ENCODE measurements at places on chromosomes 5 and 9.

GRCh38 chr9:87650611-87651295 is 75.2 kb upstream of the CTSL start:
- no peak for DNase-seq

GRCh38 chr9:5593904-5594303 is 35.0 kb upstream of the RIC1 start:
- DNase-seq, result no peak

GRCh38 chr5:79924936-79925893 is 65.8 kb downstream of the MTX3 start:
- DNase-seq, result peak; percentile 13

- DNase-seq, result no peak
Observed at GRCh38 chr5:9713356-9713755, 83.2 kb upstream of the TAS2R1 start.

DNA sequence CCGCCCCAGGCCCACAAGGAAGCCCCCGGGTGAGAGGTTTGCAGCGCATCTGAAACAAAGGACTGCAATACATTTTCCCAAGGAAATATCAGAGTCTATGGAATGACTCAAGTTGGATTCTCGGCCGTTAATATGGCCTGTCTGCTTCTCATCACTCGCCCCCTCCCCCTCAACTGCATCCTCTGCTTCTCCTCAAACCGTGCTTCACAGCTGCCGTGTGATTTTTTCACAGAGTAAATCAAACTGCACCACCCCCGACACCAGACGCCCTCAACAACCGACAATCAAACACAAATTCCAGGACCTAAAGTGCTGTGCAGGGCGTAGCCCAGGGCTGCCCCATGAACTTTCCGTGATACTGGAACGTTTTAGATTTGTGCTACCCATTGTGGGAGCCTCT is 176.9 kb downstream of the ROR2 start:
- DNase-seq, result no peak

DNA sequence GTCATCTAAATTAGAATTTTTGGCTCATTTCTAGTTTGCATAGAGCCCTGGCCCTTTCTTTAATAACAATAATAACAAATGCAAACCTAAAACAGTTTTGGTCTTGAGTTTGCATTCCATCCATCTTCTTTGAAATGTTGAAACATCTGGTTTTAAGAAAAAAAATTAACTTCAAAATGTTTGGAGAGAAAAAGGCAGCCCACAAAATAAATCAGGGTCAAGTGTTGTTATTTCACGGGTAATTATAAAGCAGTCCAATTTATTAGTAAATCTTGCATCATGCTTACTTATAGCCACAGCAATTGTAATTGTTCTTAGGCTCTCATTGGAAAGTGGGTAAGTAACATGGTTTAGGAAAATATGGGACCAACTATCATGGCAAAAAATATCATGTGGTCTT is 247.0 kb upstream of the MEF2C start:
- no peak for DNase-seq

DNA sequence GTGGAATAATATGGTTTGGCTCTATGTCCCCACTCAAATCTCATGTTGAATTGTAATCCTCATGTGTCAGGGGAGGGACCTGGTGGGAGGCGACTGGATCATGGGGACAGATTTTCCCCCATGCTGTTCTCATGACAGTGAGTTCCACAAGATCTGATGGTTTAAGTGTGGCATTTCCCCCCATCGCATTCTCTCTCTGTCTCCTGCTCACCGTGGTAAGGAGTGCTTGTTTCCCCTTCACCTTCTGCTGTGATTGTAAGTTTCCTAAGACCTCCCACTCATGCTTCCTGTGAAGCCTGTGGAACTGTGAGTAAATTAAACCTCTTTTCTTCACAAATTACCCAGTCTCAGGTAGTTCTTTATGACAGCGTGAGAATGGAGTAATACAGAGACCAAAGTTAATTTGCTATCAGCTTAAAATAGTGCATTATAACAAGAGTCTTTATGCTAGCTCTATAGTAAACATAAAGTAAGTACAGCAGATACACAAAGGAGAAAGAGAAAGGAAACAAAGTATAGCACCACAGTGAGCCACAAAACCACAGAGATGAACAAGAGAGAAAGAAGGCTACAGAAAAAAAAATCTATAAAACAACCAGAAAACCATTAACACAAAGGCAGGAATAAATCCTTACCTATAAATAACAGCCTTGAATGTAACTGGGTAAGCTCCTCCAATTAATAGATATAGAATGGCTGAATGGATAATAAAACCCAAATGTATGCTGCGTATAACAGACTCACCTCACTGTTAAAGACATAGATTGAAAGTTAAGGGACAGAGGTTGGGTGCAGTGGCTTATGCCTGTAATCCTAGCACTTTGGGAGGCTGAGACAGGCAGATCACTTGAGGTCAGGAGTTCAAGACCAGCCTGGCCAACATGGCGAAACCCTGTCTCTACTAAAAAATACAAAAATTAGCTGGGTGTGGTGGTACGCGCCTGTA is 39.7 kb downstream of the RAPGEF6 start:
- DNase-seq, result no peak

- DNase-seq, result peak; percentile 18
Observed at GRCh38 chr9:21455320-21455719, 15.1 kb downstream of the IFNA1 start.

GRCh38 chr9:114641967-114642366 is 15.6 kb downstream of the TEX53 start:
- no peak for DNase-seq

DNA sequence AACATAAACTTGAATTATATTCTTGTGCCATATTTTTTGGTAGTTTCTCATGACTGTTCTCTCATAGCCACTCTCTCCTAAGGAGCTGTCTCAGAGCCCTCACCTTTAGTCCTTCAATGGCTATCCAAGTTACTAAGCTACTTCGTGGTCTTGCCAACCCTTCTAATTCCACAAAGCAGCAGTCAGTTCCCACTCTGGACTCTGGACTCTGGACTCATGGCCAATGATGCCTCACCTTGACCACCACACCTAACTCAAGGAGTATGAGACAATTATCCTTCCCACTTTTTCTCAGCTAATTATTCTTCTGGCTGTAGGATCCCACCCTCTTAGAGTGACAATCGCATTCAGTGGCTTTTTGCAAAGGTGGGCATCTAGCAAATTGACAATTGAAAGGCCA is 42.2 kb downstream of the TUSC1 start:
- DNase-seq, result no peak

- no peak for DNase-seq
Observed at GRCh38 chr9:99445371-99445891, 223.3 kb downstream of the SEC61B start.

DNA sequence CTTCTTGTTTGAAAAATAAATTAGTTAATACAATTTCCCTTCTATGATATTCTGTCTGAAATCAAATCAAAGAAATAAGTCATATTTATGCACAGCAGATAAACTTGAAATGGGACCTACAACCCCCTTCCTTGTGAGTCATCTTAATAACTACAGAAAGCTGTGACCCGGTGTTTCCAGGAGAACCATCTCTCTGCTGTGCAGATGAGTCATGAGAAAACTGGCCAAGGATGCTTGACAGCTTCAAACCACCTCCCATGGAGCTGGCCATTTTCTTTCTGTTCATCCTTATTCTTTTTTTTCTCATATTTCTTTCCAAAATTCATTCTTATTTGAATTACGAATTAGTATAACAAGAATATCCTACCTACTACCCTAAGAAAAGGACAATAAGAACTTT is 43.4 kb upstream of the NR4A3 start:
- no peak for DNase-seq

- no peak for DNase-seq
Observed at GRCh38 chr5:369151-369868, 47.8 kb downstream of the AHRR start.

- no peak for DNase-seq
Observed at GRCh38 chr9:88824711-88825110, 166.6 kb upstream of the S1PR3 start.

GRCh38 chr5:116507051-116507537 is 67.5 kb downstream of the SEMA6A start:
- DNase-seq, result no peak

GRCh38 chr5:178162481-178162880 is 8.8 kb upstream of the NHP2 start:
- no peak for DNase-seq

DNA sequence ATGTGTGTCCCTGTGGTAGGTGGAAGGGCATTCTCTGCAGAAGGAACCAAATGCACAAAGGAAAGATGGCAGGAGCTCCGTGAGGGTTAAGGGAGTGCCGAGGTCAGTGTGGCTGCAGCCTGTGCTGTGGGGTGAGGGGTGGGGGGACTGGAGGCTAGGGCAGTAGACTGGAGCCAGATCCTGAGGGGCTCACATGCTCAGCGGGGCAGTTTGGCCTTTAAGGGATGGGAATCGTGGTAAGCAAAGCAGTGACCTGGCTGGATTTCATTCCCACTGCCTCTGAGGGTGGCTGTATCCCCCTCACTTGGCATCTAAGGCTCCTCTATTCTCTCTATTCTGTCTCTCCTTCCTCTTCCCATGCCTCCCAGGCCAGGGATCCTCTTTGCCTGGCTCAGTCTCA is 15.6 kb downstream of the PITX1 start:
- no peak for DNase-seq

DNA sequence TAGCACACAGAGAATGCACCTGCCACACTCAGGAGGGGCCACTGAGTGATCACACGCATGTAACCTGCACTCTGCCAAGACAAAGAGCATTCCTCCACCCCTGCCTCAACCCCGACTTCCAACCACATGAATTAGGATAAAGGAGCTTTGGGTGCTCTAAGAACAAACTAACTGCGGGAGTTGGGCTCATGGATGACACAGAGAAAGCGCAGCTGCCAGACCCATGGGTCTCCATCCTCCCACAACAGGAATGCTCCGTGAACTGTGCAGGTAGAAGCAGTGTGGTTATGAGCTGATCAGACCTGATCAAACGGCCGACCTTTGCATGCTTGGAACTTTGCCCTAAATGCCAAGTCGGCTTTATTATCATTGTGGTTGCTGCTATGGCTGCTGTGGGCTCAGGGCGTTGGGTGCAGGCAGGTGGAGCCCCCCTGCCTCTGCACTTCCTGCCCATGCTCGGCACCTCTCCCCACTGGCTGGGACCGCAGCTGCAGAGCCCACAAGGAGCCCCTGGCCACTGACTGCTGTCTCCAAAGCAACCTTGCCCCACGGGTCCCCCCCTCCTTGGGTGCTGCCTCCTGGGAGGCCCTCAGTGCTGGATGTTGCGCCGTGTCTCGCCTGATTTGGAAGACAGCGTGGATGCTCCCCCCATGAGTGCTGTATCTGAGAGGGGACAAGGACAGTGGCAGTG is 2.6 kb upstream of the SLC6A3 start:
- no peak for DNase-seq

GRCh38 chr5:124658867-124659557 is 87.4 kb downstream of the ZNF608 start:
- DNase-seq, result no peak

GRCh38 chr9:557601-558201 is 283.8 kb upstream of the DMRT1 start:
- peak; percentile 76 for DNase-seq

GRCh38 chr9:130996205-130996604 is 12.8 kb upstream of the LAMC3 start:
- DNase-seq, result no peak

GRCh38 chr9:4182831-4183230 is 117.0 kb downstream of the GLIS3 start:
- no peak for DNase-seq

- no peak for DNase-seq
Observed at GRCh38 chr5:37272511-37272910, 23.3 kb upstream of the CPLANE1 start.

GRCh38 chr5:42522783-42523182 is 99.5 kb downstream of the GHR start:
- no peak for DNase-seq

GRCh38 chr5:150413176-150413901 is 629 bp upstream of the CD74 start:
- no peak for DNase-seq

GRCh38 chr9:83166372-83166771 is 103.4 kb upstream of the RASEF start:
- DNase-seq, result peak; percentile 99

GRCh38 chr9:134378901-134379338 is 52.7 kb downstream of the RXRA start:
- DNase-seq, result peak; percentile 99

DNA sequence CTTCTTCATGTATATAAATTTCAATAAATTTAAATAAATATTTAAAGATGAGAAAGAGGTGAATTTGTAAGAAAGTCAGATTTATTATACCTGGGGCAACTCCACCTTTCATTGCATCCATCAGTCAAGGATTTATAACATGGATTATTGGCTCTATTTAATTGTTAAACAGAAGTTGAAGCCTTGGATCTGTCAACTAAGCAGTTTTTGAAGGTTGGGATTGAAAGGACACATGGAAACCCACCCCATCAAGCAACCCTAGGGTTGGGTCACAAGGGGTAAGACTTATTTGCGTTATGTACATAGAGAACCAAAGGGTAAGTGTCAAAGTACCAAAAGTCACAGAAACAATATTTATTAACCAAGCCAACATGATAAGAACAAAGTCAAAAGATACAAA is 342.5 kb downstream of the ELAVL2 start:
- DNase-seq, result no peak

- DNase-seq, result peak; percentile 64
Observed at GRCh38 chr5:83589786-83590185, 118.2 kb downstream of the VCAN start.

GRCh38 chr5:68033029-68033428 is 182.5 kb upstream of the PIK3R1 start:
- peak; percentile 26 for DNase-seq

- DNase-seq, result no peak
Observed at GRCh38 chr5:42591015-42591414, 165.6 kb upstream of the CCDC152 start.

GRCh38 chr5:55319491-55319890 is 11.7 kb downstream of the MTREX start:
- no peak for DNase-seq

- DNase-seq, result no peak
Observed at GRCh38 chr5:149935431-149935901, 9.1 kb downstream of the PDE6A start.

GRCh38 chr9:115615821-115616665 is 498.1 kb upstream of the TNC start:
- DNase-seq, result no peak

DNA sequence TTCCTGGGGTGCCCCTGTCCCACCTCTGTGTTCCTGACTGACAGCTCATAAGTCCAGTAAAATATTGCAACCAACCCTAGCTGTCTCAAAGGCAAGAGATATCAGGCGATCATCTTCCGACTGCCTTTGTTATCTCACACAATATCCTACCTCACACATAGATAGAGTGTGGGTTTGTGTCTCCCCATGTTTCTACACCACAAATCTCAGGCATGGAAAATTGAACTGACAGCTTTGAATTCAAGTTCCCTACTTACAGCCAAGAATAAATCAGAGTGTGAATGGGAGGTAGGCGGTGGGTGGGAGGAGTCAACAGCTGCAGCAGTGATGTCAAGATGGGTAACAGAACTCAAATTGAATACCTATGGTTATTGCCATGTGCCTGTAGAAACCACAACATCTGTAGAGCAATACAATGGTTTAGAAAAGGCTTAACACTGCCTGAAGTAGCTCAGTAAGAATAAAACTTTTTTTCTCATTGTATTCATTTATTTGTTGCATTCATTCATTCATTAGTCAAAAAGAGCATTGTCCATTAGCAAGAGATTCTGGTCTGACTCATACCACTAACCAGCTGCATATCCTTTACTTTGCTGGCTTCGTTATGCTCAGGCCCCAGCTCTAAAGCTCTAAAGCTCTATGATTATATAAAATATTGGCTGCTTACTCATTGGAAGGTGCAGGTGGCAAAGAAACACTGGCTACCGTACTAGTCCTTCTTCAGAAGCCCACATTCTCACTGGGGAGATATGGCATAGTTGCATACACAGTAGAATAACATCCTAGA is 108.2 kb upstream of the DMAC1 start:
- no peak for DNase-seq

- no peak for DNase-seq
Observed at GRCh38 chr5:95087816-95088317, 197.0 kb downstream of the MCTP1 start.

All from T47D (cell line).